ENCODE measurements at places on chromosomes 12 and 14.
A peak's percentile ranks its signal among the peaks of the same experiment; 100 is the strongest.

DNA sequence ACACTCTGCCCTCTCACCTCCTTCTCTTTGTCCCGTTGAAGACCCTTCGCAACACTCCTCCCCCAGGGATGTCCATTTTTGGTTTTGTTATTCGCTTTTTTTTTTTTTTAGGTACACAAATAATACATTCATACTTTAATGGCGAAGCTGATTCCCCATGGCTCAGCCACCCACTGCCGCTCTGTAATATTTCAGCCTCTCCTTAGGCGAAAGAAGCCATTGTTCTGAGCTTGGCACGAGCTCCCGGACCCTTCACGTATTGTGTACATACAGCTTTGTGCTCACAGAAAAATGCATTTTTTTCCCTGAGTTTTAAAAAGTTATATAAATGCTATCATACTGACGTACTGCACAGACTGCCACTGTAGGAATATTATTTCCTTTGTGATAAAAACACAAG is 115.0 kb downstream of the TMEM132C start:
- DNase-seq = no peak

GRCh38 chr14:104130974-104131651 is 7.3 kb upstream of the KIF26A start:
- DNase-seq = peak; percentile 52

- no peak for DNase-seq
These were observed 87.7 kb downstream of the C12orf75 start for GRCh38 chr12:105418229-105418628.

DNA sequence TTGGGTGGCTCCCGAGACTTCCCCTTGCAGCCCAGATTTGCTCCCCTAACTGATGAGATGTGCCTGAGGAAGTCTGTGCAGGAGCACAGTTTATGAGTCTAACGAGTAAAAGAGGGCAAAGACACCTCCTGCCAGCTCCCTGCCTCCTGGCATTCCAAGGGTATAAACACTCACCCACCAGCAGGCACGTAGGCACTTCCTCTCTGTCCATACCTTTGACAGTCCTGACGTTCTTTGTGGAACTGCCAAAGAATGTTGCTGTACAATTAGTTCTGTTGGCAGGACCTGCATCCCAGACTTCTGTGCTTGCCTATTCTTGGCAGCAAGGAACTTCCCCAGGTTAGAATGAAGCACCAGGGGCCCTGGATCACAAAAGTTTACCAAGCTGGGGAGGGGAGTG is 889.3 kb downstream of the BCL11B start:
- no peak for DNase-seq

- DNase-seq = no peak
These were observed 341.7 kb downstream of the TMEM121 start for GRCh38 chr14:105867961-105868599.

GRCh38 chr12:93181409-93181965 is 196.2 kb upstream of the NUDT4 start:
- no peak for DNase-seq

GRCh38 chr12:10171973-10172728 is at the start of gene OLR1:
Gene OLR1, minus strand, starts transcription at chr12:10172132. Its CDS starts 55 bp downstream, at chr12:10172077.
- no peak for DNase-seq

- no peak for DNase-seq
These were observed 85.4 kb downstream of the CHGA start for GRCh38 chr14:93008381-93008780.

- no peak for DNase-seq
These were observed 103.6 kb downstream of the NTF3 start for GRCh38 chr12:5535541-5535940.

DNA sequence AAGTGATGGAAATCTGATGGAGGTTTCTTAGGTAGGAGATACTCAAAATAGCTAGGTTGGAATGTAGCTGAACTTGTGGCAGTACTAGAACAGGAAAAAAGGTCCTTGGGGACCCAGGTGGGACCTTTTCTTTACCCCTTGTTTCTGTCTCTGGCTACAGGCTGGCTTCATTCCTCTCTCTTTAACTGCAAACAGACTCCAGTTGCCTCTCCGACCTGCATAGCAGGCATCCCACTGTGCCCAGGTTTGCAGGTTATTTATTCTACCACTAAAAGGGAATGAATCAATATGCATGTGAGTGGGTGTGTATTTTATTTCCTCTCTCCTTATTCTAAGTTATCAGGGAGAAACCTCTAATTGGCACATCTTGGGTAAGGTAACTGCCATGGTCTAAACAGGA is 758.1 kb downstream of the MED13L start:
- DNase-seq = no peak

GRCh38 chr14:61197416-61197815 is 83.7 kb downstream of the TMEM30B start:
- no peak for DNase-seq

DNA sequence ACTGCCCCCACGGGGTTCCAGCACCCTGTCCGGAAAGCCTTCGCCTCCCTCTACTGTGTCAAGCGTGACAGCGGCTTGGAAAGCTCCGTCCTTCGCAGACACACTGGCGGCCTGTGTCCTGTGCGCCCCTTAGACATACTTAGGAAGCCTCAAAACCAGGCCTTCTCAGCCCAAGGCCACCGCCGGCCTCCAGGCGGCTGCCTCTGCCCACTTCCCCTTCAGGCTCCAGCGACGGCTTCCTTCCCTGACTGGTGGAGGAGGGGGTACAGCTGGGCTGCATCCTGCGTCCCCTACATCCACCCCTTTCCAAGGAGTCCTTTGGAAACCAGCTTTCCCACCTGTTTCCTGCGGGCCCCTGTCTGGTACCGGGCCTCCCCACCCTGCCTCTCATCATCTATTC is 2.5 kb upstream of the CACNA2D4 start:
- peak; percentile 50 for DNase-seq

- DNase-seq = no peak
These were observed 21.8 kb upstream of the ATXN7L3B start for GRCh38 chr12:74515849-74516248.

DNA sequence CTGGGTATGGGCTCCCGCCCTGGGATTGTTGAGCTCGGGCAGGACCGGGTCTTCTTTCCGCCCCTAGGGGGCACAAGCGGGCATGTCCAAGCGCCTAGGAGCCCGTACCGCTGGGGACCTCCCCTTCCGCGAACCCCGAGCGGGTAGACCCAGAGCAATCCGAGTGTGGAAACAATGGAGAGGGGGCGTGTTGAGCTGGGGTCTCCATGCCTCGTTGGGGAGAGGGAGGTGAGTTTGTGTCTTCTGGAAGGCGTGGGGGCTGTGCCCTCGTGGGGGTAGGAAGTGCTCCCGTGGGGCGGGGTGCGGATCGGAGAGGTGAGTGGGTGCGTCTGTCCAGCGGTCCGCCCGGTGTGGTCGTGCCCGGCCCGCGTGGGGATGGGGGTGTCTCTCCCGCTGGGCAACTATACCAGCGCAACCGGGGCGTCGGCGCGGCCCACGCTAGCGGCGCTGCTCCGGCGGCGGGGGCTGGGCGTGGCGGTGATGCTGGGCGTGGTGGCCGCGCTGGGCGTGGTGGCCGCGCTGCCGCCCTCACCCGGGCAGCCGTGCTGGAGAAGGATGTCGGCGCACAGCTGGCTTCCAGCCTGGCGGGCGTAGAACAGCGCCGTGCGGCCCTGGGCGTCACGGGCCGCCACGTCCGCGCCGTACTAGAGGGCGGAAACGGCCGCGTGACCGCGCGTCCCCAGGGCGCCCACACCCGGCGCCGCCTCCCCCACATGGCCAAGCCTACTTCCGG is 12.2 kb downstream of the AGAP2 start:
- peak; percentile 82 for DNase-seq

GRCh38 chr14:21840765-21841164 is 167.1 kb upstream of the OR4E1 start:
- DNase-seq = no peak

DNA sequence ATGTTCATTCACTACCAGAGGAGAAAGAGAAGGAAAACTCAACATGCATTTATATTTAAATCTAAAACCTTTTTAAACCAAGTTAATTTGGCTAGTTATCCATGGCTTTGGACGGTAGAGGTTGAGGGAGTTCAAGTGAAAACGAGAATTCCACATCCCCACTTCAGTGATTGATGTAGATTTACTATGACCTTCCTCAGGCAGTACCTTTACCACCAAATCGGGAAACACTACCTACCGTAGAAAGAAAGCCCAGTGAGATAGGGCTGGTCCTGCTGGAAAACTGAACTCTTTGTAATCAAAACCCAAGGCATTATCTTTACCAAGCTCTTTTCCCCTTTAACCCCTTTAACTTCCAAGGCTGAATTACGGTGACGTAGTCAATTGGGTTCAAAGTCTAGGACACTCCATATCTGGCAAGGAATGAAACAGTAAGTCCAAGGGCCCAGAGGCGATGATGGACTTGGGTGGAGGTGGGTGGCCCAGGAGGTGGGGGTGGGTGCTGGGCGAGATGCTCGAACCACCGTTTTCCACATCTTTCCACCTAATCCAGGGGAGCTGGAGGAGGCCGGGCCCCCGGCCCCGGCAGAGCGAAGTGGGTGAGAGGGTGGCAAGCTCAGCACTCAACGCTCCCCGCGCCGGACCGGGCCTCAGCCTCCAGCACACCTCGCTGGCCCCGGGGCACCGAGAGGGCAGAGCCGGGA is 618 bp downstream of the SEC23A start:
- DNase-seq = no peak

GRCh38 chr12:117356048-117356447 is 5.4 kb downstream of the NOS1 start:
- DNase-seq = no peak

DNA sequence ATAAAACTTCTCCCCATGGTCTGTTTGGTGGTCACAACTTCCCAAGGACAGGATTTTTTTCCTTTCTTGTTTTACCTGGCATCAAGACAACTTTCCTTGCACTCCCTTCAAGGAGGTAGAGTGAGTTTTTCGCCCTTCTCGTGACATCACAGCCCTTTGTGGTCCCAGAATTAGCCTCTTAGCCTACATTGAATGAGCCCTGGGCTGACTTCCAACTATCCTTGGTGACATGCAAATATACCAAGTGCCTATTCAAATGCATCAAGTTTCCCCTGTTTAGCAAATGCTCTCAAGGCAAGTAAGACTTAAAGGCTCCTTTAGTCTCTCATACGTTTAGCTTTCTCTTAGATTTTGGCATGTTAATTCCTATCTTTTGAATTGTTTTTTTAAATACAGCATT is 36.6 kb downstream of the TC2N start:
- DNase-seq = no peak

- DNase-seq = no peak
These were observed 151.7 kb downstream of the NUAK1 start for GRCh38 chr12:105986779-105987684.

GRCh38 chr12:124352839-124353238 is 57.9 kb downstream of the RFLNA start:
- DNase-seq = no peak

- DNase-seq = no peak
These were observed 18.6 kb downstream of the CCER1 start for GRCh38 chr12:90936230-90937005.

DNA sequence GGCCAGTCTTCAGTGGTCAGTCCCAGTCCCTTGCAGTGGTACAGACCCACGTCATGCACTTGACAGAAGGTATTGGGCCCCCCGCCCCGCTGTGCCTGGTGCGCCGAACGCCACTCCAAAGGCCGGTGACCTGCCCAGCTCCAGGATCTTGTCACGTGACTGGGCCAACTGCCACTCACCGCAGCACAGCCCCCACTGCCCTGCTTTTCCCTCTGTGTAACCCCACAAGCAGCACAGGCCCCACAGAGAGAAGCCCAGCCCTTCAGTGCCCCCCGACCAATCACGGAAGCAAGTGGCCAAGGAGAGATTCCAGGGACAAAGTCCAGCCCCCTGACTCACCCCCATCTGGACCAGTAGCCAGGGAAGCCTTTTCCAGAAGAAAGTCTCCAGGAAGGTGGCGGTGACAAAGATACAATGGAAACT is 498 bp downstream of the GPR132 start:
- DNase-seq = no peak

DNA sequence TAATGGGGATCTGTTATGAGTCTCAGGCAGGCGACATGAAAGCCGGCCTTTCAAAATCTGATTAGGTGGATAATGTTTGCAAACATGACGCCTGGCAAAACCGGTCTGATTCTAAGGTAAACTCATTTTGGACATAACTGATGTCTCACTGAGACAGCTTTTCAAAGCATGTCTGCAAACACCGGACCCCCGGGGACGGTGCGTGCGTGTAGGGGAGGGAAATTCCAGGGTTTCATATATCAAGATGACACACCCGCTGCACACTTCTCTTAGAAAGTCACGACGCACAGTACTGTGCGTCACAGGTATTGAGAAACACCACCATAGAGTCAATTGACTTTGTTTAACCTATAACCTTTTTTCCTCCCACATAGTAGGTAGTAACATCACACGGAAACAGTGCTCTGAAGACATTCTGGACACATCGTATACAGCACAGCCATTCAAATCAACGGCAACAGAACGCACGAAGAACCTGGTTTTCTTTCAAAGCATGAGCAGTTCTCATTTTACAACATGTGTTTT is 43.9 kb upstream of the TESC start:
- DNase-seq = no peak

DNA sequence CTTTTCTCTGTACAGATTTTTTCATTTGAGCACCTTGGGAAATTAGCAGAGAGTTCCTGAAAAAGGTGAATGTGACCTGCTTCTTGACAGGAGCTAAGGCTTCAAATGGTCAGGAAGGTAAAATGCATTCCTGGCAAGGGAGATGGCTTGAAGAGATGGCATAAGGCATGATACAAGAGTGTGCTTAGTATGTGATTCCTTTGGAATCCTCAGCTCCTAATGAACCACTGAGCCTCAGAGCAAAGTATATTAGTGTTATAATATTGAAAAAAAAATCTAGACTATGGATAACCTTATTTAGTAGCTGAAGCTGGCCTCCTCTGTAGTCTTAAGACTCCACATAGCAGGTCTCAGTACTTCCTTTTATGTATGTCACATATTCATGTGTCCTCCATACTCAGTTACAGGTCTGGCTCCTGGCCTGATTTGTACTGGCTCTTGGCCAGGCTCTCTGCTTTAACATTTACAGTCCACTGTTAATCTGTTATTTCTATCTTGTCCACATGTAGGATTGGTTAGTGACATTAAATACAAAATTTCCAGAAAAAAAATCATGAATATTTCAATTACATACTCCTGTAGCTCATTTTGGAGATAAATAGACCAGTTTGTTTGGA is 17.9 kb downstream of the TOGARAM1 start:
- DNase-seq = no peak

GRCh38 chr14:59427653-59428580 is 37.3 kb downstream of the GPR135 start:
- no peak for DNase-seq

DNA sequence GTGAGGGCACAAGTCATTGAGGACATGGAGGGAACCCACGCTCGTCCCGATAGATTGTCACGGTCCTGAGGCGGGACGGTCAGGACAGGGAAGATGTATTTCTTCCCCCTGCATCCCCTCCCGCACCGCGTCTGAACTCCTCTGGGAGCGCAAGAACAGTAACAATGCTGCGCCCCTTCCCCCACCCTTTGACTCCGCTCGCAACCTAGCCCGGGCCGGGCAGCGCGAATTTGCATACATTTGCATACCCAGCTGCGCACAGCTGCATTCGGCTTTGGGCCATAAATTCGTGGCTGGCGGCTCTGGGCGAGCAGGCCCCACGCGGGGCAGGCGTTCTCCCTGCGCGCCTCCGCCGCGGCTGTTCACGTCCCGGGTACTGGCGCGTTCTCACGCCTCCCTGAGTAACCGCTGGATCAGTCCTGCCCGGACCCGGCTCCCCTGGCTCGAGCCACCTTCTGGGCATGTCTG is 29.0 kb upstream of the SMUG1 start:
- peak; percentile 49 for DNase-seq

- DNase-seq = no peak
These were observed 363.1 kb upstream of the OR4E1 start for GRCh38 chr14:22036541-22037239.
